ENCODE measurements at places on chromosomes 2 and 18.

DNA sequence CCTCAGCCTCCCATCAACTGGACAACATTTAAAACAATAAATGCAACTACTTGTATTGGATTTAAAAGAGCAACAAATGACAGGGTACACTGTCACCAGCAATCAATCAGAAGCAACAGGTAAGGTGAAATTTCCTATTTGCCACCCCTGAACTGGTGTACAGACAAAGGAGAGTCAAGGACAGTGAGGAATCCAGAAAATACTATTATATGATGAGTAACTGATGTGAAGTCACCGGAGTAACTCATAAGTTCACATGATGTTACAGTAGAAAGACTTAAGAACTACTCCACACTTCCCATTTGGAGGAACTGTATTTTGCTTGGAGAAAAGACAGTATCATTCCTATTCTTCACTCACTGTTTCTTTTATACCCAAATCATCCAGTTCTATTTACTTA, 4.1 kb upstream of the STAT1 start:
- DNase-seq = no peak

DNA sequence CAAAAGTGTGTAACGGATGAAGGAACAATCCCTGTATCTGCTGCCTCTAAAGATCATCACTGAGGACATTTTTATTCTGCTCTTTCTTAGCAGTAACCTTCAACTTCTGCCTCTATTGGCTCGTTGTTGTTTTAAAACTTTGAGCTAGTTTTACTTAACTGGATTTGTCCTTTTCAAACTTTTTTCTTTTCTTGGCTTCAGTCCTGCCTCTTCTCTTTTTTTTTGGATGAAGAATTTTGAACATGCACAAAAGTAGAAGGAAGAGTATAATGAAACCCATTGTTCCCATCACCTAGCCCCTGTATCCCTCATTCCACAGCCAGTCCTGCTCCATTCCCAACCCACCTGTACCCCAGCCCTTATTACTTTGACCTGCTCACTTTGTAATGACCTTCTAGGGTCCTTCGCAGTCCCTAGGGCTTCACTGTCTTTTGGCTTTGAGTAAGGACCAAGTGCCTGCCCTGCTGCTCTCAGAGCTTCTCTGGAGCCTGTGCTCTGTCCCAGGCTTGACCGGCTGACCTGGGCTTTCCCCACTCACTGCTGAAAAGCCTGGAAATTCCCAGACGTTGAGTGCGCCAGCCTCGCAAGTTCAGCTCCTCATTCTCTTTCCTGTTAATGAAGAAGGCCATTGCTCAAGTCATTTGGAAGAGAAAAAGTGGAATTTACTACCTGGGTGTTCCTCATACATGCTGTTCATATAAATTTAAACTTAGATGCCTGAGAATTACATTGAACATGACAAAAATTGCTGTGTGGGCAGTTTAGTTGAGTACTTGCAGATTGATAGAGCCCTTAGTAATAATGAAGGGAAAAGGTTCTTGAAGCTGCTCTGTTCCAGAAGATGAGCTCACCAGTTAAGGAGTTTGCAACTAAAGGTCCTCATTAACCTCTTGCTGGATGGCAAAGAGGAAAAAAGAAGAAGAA, 149.3 kb upstream of the ALPP start:
- no peak for DNase-seq

DNA sequence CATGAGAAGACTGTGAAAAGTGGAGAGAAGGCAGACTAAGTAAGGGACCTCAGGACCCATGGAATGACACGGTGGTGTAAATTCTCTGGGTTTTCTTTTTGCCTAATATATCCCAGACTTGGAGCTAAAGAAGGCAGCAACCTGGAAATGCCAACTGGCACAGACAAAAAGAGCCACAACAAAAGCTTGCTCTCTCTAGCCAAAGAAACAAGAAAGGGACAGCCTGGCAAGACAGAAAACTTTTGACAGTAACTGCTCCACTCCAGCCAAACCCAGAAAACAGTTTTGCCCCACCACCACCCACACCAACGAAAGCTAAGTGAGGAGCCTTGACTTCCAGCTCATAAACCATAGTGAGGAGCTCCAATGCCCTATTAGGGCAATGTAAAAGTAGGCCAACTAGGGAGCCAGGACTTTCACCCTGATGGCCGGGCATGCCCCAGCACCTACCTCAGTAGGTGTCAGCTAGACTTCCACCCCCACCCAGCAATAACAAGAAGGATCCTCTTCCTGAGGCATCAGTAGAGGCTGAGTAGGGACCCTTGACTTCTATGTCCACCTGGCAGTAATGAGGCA, 35.5 kb downstream of the PELI1 start:
- no peak for DNase-seq

- peak; percentile 62 for DNase-seq
Observed at GRCh38 chr18:22324191-22325131, 93.3 kb downstream of the CTAGE1 start.

DNA sequence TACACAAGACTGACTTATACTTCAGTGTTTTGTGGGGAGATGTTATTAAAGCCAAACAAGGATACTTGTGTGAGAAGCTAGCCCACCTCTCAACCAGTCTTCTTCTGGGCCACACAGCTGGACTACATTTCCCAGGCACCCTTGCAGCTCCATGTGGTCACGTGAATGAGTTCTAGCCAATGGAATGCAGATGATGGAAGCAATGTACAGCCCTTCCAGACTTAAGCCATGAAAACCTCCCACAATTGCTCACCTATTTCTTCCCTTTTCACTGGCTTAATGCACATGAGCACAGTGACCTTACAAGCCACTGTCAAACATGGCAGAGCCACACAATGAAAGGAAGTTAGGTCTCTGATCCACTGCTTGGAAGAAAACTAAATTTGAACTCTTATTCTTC, 20.4 kb upstream of the FEZ2 start:
- peak; percentile 52 for DNase-seq

DNA sequence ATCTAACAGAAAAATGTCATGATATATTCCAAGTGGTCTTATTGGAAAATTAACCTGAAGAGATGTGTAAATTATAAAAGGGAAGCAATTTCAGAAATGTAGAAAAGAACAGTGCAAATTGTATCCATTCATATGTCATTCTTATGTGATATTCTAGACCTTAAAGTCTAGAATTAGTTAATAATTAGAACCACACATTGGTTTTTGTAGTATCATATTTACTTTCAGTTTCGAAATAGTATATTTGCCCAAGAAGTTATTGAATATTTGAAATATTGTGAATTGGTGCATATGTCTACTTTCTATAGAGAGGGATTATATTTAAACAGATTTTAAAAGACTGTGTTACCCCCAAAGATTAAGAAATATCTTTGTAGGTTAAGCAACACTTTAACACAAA, 1348.6 kb upstream of the ACVR2A start:
- no peak for DNase-seq

GRCh38 chr2:19098467-19099160, 259.8 kb downstream of the OSR1 start:
- DNase-seq = no peak

DNA sequence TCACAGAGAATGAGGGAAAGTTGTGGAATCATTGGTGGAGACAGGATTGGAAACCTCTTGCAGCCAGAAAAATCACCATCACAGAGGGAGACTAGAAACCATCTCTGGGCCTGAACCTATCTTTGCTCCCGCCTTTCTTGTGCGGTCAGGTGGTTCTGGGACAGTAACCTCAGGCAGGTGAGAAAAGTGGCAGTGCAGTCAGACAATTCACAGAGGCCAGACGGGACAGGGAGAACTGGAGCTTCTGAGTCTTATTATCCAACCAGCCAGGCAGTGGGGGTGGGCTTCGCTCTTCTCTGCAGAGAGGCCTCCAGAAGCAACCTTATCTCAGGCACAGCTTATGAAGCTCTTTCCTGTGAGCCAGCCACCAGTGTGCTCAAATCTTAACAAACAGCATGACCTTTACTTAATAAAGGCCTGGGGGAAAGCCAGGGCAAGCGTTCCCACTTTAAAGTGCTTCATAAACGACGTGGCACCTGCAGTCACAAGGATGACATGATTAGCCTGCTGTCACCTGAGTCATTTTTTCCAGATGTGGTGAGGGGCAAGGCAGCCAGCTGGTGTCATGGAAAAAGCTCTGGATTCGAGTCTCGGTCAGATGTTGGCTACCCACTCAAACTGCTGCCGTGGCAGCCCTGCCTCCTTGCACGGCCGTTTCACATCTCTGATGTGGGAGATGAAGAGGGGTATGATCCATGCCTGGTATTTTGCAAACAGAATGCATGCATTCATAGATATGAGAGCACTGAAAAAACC, 109.7 kb downstream of the B3GNT2 start:
- no peak for DNase-seq

DNA sequence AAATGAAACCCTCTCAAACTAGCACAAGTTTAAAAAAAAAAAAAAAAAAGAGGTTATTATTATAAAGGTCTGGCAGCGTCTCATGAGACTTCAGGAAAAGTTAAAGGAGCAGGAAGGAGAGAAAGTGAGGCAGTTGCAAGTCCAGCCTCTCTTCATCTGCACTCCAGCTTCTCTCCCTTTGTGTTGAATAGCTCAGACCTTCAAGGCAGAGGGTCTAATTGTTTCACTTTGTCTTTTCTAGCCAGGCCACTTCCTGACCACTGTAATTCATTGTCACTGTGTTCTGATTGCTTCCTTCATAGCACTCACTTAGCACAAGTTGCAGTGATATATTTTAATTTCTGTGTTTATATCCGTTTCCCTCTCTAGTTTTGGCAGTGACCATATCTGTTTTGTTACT, 99.9 kb downstream of the SPATS2L start:
- DNase-seq = no peak

DNA sequence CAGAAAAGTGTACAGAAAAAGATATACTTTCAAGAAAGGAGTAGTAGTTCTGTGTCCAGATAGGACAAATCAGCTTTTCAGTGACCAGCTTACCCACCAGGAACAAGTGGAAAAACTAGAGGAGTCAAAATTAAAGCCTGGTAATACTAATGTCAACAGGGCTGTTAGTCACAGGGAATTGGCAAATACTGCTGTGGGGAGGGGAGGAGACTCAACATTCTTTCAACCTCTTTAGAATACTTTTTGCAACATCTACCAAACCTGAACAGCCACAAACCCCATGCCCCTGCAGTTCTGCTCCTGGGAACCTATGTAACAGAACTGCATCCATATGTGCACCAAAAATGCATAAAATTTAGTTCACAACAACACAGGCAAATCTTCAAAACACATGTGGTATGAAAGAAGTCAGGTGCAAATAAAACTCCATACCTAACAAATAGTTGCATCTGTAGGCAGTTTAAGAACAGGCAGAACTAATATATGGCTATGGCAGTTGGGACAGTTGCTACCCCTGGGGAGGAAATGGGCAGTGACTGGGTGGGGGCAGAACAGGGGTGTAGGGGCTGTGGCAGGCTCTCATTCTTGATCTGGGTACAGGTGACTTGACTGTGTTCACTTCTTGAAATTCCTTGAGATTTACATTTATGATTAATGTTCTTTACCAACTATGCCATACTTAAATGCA, 9.7 kb downstream of the CMPK2 start:
- no peak for DNase-seq

DNA sequence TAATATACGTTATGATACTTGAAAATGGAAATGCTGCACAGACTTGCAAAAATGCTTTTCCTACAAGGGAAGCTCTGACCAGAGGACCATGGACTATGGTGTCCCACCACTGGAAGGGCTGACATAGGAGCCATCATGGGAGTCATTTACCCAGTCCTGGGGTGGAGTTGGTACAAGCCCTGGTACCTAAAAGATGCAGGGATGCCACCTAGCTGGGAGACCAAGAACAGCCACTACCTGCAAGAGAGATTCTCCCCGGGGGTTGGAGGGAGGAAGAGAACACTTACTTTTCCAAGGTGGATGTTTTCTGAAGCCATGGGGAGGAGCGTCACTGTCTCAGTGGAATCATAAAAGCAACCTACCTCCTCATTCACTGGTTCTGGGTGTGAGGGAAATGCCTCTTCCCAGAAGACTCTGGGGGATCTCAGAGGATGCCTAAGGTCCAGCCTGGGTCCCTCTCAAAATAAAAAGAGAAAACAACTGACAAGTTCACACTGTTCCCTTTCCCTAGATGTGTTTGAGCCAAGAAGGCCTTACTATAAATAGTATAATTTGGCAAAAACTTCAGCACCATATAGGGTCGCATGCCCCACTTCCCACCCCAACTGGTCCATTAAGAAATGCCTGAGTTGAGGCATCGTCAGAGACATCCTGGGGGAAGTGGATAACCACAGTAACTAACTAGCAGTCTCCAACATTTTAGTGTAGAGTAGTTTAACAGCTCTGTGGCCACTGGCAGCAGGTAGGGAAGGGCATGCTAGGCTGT, 39.9 kb downstream of the REEP1 start:
- DNase-seq = no peak

DNA sequence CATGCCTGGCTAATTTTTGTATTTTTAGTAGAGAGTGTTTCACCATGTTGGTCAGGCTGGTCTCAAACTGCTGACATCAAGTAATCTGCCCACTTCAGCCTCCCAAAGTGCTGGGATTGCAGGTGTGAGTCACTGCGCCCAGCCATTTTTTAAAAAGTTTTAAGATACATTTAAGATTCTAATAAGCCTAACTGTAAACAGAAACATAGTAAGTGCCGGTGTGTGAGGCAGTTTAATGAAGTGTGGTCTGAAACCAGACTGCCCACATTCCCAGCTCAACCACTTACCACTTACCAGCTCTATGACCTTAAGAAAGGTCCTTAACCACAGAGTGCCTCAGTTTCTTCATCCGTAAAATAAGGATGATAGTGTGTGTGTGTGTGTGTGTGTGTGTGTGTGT, 42.4 kb downstream of the TMEM237 start:
- DNase-seq = no peak

DNA sequence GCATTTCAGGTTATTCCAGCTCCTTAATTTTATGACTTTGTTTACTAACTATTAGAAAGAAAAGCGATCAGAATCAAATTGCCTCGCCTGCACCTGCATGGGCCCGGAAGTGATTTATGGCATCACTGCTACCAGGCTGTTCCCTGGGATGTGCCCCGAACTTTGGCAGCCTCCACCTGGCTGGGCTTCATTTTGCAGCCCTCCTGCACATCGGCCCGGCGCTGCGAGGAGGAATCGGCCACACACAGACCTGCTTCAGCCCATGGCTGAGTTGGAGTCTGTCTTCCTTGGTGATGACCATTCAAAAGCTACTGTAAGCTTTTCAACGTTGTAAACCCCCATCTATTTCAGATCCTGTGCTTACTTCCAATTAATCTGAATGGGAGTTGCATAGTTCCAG, 638.0 kb downstream of the RNF144A start:
- DNase-seq = no peak

- no peak for DNase-seq
Observed at GRCh38 chr18:78966793-78967106, 12.9 kb upstream of the SALL3 start.

DNA sequence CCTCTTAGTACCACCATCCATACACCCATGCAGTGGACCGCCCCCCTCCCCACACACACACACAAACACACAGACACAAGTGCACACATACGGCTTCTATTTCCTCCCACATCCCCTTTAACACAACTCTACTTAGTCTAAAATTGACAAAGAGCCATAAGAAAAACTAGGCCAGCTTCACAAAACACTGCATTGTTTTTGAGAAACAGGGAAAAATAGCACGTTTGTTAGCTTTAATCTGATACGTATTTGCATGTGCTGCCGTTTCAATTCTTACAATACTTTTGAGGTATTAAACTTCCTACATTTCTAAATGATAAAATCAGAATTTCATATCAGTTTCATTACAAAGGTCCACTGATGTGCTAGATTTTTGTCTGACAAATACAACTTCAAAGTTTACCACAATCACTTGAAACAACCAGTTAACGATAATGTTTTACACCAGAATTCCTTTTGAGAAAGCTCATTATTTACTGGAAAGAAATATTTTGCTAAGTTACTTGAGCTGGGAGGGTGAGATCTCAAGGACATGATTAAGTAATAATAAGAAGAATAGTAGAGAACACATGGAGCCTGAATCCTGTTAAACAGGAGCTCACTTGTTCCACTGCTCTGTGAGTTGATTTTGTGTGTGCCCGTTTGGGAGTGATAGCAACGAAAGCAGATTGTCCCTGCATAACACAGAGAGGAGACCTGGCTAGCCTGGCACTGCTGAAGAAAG, 74.5 kb downstream of the MOGAT1 start:
- no peak for DNase-seq
